ENCODE measurements at places on chromosomes 13 and 19. TPM values are rescaled to one million over a fixed set of nuclear protein-coding genes. Genes with fewer than 3 reads are reported as not detected.

MARK4 gene
- total RNA-seq = 8.1 TPM

RASL11A gene
- 18.8 TPM for total RNA-seq

NLRP9 gene
- not detected for total RNA-seq

KANK3 gene
- 0.33 TPM for total RNA-seq

LIPE gene
- 3.7 TPM for total RNA-seq

SERPINE3 gene
- under 0.01 TPM for total RNA-seq

LRRC63 gene
- total RNA-seq = 0.22 TPM

ZNF132 gene
- 9.2 TPM for total RNA-seq

CYP4F11 gene
- not detected for total RNA-seq

ZIM2 gene
- not detected for total RNA-seq

ZSCAN1 gene
- total RNA-seq = not detected

BTBD2 gene
- 65.1 TPM for total RNA-seq

OR7A5 gene
- not detected for total RNA-seq

PRR22 gene
- total RNA-seq = 0.22 TPM

CLEC4M gene
- total RNA-seq = not detected

LSM4 gene
- total RNA-seq = 122 TPM

PSPN gene
- 0.87 TPM for total RNA-seq

CEP89 gene
- total RNA-seq = 14.0 TPM

ACER1 gene
- total RNA-seq = not detected

OR10H1 gene
- total RNA-seq = not detected

LGI4 gene
- under 0.01 TPM for total RNA-seq

DIS3 gene
- total RNA-seq = 59.5 TPM

CEACAM7 gene
- not detected for total RNA-seq

CYP2A7 gene
- not detected for total RNA-seq

IGFLR1 gene
- total RNA-seq = 0.62 TPM

GPR108 gene
- total RNA-seq = 26.0 TPM

HCST gene
- 0.22 TPM for total RNA-seq

ZNF486 gene
- 8.7 TPM for total RNA-seq

ATP8B3 gene
- 2.7 TPM for total RNA-seq

RFC3 gene
- 35.2 TPM for total RNA-seq

PEG3 gene
- total RNA-seq = 3.9 TPM
